ENCODE measurements at places on chromosomes 3 and 15.

DNA sequence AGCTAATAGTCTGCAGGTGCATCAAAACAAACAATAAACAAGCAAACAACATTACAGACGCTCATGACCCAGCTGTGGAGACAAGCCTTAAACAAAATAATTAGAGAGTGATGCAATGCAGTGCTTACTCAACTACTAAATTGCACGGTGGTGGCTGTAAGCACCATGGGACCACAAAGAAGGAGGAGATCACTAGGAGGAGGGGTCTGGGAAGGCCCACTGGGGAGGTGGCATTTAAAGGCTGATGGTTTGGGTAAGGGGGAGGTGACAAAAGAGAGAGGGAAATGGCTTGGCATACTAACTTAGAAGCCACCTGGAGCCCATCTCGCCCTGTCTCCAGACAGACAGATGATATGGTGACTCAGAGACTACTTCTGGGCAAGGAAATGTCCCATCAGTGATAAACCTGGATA, 516.7 kb downstream of the FOXP1 start:
- no peak for DNase-seq

DNA sequence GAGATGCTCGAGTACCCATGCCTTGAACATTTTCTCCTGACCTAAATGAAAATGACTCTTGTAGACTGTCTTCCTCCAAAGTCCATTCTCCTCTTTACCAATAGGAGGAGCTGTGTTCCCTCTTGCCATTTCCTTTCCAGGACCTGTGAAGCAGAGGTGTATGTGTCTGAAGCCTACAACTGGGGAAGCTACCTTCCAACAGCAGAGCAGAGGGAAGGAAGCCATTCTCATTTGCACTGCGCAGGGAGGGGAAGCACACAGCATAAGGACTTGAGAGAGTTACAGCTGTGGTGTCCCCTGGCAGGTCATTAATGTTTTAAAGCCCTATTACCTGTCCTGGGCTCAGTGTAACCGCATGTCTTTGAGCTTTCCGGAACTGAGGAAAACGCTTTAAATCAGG, 38.7 kb downstream of the HSPBAP1 start:
- no peak for DNase-seq

GRCh38 chr3:194736277-194736895, 50.7 kb downstream of the FAM43A start:
- no peak for DNase-seq

GRCh38 chr3:170598091-170598502, 12.2 kb upstream of the SLC7A14 start:
- DNase-seq: no peak

DNA sequence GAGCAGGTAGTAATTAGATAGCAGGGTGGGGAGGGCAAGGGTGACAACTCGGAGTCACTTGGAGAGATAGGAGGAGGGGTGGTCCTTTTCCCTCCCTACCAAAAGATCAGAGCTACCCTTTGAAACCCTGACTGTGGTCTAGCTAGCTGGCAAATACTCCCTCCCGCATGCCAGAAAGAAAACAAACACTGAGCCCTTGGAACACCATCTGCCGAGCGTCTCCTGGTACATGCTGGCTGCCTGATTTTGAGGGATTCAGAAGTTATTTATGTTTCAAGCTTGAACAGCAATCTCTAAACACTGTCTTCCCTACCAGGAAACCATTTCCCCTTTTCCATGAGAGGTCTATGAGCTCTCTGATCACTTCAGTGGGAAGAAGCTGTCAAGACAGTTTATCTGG, 291.6 kb upstream of the CFAP20DC start:
- DNase-seq: no peak

DNA sequence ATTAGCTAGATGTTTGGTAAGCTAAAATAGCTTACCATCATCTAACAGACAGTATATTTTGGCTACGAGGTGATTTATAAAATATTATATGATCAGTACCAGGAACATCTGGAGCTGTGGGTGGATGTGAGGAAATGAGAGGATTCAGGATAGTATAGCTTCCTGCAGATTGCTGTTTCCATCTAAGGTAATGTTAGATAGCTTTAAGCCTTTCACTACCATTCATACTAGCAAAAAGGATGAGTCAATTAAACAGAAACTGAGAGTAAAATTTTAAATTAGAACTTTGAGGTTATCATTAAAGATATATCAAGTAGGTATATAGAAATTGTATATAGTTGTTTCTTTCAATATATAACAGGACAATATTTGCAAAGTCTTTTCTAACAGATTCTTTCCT, 8.0 kb downstream of the ZBTB20 start:
- DNase-seq: no peak

- no peak for DNase-seq
Measured at GRCh38 chr15:60555806-60556205, 76.9 kb upstream of the ICE2 start.

DNA sequence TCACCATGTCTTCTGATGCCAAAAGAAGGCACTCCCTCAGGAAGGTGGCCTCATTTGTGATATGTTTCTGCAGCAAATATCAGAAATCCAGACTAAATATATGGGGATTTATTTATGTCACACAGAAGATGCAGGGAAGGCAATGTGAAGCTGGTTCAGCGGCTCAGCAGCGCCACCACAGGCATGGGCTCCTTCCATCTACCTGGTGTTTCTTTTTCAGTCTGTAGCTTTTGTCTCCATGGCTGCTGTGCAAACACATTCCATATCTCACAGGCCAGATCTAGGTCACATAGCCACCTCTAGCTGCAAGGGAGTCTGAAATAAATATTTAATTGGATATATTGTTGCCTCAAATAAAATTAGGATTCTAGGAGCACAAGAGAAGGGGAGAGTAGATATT, 502.1 kb upstream of the IL12A start:
- no peak for DNase-seq

- no peak for DNase-seq
Measured at GRCh38 chr3:134918441-134918840, 123.4 kb downstream of the EPHB1 start.

- DNase-seq: no peak
Measured at GRCh38 chr3:135229018-135229495, 434.0 kb downstream of the EPHB1 start.

DNA sequence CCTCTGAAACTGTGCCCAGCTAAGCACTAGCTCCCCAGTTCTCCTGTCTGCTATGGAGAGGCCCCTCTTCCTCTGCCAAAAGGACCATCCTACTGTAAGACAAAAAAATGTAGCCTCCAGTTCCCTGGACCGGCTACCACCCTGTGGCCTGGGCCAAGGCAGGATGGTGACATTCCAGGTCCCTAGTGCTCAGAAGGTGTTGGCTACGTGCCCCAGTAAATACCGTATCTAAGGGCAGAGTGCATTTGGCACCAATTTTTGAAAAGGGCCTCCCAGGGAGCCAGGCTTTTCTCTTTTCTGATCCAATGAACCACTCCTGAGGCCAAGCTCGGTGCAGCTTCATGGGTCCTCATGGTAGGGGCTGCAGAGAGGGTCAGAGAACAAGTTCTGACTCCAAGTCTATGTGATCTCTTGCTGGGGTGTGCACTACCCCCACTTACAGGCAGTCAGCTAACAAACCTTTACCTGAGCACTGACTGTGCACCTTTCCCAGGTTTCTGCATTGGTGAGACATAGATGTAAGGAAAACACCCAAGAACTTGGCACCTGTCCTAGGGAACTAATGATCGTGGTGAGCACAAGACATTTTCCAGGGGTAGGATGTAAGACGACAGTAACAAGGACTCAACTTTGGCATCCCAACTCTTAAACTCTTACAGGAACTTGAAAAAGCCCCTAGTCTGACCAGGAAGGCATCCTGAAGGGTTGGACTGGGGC, 32.6 kb downstream of the TLE3 start:
- no peak for DNase-seq

DNA sequence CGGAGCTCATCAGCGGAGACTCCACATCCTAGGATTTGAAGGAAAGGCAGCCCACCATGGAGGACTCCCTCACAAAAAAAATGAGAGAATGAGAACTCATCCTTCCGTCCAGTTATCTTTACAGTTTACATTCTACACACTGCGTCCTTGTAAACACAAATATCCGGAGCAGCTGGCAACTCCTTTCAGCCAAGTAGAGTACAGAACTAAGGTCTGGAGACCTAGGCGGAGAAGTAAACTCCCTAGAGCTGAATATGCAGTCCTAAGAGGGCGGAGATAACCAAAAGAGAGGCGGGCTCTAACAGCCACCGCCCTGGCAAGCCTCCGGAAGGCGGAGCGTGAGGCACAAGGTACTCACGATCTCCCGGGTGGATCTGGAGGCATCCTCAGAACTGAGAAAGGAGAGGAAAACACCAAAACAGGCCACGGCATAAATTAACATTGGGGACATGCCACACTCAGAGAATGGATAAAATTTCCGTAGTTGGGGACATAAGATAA, 924 bp upstream of the SIN3A start:
- DNase-seq: peak; percentile 72

DNA sequence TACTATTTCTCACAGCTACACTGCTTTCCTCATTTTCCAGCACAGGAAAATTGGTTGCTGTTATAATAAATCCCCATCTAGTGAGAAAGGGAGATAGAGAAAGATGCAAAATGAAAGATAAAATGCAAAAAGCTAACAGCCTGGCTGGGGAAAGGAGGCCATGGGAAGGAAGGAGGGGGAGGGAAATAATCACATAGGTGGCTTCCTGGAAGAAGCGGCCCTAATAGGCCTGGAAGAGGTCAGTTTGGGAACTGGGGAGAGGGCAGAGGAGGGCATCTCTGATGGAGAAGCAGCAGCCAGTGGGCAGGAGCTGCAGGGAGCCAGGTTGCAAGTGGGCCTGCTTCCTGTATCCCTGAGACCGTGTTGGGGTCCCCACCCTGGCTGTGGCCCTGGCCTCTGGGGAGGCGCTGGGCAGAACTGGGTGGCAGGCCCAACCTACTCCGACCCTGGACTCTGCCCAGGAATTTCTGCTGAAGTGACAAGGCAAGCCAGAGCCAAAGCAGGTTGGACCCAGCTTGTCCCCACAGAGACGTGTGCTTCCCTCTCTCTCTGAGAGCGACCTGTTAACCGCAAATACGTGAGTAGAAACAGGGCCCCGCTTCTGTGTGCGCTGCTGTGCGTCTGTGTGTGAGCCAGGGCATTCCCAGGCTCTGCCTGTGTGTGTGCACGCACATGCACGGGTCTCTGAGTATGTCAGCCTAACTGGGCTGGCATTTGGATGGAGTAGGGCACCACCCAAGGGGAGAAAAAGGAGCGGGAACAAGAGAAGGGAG, 1.9 kb downstream of the SLC28A1 start:
- DNase-seq: no peak

GRCh38 chr15:41935566-41936020, 36.8 kb downstream of the EHD4 start:
- DNase-seq: peak; percentile 31

DNA sequence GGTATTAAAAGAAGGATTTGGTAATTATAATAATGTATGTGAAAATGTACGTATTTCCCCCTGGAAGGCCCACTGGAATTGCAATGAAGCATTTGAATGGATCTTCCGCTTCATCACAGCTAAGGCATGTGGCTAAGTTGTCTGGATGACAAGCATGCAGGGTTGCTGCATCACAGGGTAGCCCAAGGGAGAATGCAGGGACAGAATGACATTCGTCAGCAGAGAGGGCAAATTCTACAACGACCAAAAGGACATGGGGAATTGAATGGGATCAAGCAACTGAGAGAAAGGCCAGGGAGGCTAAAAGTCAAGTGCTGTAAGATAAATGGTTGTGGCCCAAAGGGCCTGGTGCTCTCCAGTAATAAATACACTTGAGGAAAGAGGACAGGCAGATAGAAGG, 95.4 kb downstream of the ISL2 start:
- no peak for DNase-seq

GRCh38 chr3:152396867-152397266, 128.1 kb downstream of the MBNL1 start:
- no peak for DNase-seq

DNA sequence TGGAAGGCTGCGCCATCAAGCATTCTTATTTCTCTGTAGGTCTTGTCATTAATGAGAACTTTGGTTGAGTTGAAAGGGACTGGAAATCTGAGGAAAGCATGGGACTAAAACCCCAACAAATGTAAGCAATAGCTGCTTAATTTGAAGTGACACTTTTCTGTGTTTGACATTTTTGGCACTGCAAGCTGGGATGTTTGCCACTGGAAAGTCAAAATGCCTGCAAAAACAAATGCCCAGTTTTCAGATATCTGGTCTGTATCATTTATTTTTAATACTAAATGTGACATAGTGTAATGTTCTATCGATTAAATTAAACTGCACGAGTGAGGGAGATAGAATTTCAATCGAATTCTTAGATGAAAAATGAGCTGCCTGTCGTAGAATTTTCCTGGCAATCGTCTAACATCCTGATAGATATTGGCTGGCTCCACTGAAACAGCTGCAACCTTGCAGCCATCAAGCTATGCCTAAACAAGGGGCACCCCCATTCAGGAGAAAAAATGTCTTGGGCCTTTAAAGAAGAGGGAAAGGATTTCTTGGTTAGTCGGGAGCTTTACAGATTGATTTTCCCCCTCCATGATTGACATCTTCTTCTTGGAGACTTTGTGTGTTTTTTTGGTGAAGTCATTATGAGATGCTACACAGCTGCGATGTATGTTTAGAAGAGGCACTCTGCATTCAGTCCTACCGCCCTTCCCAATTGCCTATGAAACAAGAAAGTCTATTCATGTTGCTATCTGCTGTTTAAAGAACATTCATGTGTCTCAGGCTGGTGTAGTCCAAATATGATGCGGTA, 316.7 kb upstream of the TBL1XR1 start:
- DNase-seq: no peak

DNA sequence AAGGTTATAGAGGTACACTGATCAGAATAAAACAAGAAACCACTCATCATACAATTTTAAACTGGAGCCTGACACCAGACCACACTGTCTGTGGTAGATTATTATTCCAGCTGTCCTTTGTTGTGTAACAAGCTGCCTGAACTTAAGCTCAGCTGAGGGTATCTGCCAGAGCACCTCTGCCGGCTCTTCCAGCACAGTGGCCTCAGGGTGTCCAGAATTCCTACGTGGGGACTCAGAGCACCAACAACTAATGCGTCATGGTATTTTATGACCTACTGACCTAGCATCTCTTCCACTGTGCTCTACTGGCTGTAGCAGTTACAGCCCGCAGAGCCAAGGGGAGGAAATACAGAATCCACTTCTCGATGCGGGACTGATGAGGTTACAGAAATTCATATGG, 15.6 kb upstream of the RAF1 start:
- no peak for DNase-seq

- no peak for DNase-seq
Measured at GRCh38 chr3:149566292-149566975, 91.4 kb downstream of the WWTR1 start.

GRCh38 chr3:14486460-14486859, 53.7 kb downstream of the GRIP2 start:
- DNase-seq: no peak

DNA sequence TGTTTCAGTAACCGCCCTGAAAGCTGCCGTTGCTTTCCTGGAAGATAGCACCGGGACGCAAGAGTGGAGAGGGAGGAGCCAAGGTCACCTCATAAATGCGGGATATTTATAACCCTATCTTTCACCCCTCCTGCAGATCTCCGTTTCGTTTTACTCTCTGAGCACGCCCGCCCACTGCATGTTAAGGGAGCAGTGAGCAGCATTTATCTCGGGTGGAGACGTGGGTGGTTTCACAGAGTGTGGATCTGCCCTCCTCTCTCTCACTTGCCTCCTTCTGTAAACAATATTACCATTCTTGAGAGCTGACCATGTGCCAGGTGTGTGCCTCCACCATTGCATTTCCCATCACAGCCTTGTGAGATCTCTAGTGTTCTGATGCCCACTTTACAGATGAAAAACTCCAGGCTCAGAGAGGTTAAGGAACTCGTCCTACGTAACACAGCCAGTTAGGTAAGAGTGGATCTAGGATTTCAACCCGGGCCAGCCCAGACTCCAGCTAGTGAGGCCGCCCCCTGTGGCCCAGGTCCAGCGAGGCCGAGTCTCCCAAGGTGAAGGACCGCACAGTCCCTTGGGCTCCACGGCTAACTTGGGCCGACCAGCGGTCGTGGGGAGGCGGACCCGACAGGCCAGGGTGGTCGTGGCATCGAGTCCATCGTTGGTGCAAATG, 16.9 kb upstream of the SEMA4B start:
- DNase-seq: no peak

Measured in stimulated activated CD8-positive, alpha-beta memory T cell treated with anti-CD3 and anti-CD28 coated beads, Interleukin-15, amount 100 ng/mL, for 48 hours (primary cell).